ENCODE measurements at places on chromosomes 6 and 20.

GRCh38 chr6:36120979-36121786, 9.1 kb upstream of the MAPK13 start:
- DNase-seq = no peak

DNA sequence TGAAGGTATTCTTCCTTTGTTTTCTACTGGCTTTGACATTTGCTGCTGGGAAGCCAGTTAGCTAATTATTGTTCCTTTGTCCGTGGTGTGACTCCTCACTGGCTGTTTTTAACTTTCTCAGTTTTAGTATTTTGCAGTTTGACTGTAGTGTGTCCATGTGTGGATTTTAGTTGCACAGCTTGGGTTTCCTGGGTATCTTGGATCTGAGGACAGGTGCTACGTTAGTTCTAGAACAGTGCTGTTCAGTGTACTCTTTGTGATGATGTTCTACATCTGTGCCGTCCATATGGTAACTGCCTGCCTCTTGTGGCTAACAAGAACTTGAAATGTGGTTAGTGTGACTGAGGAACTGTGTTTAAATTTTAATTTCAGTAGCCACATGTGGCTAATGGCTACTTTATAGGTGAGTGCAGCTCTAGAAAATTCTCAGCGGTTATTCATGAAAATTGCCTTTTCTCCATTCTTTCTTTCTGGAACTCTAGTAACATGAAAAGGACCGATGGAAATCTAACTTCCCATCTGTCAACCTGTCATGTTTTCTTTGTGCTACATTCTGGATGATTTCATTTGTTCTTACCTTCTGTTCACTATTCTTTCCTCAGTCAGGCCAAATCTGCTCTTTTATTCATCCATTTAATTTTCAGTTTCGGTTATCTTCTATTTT, 7.4 kb downstream of the SNX9 start:
- no peak for DNase-seq

GRCh38 chr6:122647765-122648164, 37.6 kb downstream of the PKIB start:
- DNase-seq = no peak

DNA sequence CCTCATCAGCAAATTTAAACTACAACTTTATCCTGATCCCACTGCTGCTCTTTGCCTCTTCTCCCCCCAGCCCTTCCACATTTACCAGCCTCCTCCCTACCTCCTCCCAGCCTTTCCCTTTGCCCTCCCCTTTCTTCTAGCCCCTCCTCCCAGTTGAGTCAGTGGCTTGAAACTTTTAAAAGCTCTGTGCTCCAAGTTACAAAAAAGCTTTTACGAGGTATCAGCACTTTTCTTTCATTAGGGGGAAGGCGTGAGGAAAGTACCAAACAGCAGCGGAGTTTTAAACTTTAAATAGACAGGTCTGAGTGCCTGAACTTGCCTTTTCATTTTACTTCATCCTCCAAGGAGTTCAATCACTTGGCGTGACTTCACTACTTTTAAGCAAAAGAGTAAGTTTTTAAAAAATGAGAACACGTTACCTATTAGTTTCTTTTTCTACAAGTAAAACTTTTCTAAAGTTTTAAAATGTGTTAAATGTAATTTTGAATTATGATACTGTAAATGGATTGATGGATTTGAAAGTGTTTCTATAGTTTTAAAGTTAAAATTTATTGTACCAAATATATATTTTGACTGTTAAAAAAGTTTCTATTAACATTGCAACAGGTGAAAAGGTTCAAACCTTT, at the start of gene GJA1:
Gene GJA1, plus strand, starts transcription at position 203 of the 626 bp plus-strand sequence. CDS start 11,202 bp downstream, outside the sequence.
- DNase-seq = peak; percentile 50

DNA sequence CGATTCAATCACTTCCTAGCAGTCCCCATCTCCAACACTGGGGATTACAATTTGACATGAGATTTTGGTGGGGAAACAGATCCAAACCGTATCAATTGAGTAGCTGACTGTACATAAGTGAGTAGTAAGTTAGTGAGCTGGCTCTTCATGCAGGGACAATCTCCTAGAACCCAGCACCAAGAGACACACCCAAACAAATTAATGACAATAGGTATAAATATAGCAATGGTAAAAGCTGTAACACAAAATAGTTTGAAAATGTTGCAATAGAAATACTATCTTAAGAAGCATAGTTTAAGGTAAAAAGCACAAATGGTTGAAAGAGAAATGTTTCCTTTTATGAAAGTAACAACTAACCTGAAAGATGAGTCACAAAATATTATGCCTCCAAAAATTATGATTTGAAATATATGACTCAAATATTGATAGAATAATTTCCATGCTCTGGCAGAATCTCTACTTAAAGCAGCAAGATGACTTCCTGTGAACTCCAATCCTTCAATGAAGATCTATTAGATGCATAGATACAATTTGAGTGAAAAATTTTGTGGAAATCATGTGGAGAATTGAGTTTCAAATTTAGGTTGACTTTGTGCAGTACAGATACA, 5.4 kb upstream of the SIRPB1 start:
- no peak for DNase-seq

All from LoVo (cell line).